RPMI7951 (cell line): ENCODE measurements at places on chromosomes 4 and X. TPM values are rescaled to one million over a fixed set of nuclear protein-coding genes. Genes with fewer than 3 reads are reported as not detected.

Gene GNPDA2
- 25.3 and 32.3 TPM in 2 replicates for total RNA-seq

Gene LUZP4
- 0.10 TPM in 1 of 2 replicates, not detected in the other for total RNA-seq

Gene JADE3
- 5.8 and 6.1 TPM in 2 replicates for total RNA-seq

Gene GUF1
- 7.0 and 8.8 TPM in 2 replicates for total RNA-seq

Gene SH3BP2
- 22.0 and 24.8 TPM in 2 replicates for total RNA-seq

Gene HSFX1
- 0.20 and 0.36 TPM in 2 replicates for total RNA-seq

Gene CXCL1
- total RNA-seq, result 21.0 and 24.3 TPM in 2 replicates

Gene GLRA2
- total RNA-seq, result not detected in 2 replicates

Gene MID1
- total RNA-seq, result 16.0 and 16.6 TPM in 2 replicates

Gene SLC9A6
- total RNA-seq, result 12.4 and 12.7 TPM in 2 replicates

Gene CLGN
- 1.3 TPM in 1 of 2 replicates, not detected in the other for total RNA-seq

Gene FRAS1
- total RNA-seq, result under 0.01 and 0.10 TPM in 2 replicates

Gene GAB1
- 6.2 and 11.5 TPM in 2 replicates for total RNA-seq

Gene GPC3
- total RNA-seq, result 0.49 and 0.84 TPM in 2 replicates

Gene CT45A3
- total RNA-seq, result 0.36 TPM in 1 of 2 replicates, not detected in the other

Gene USP26
- not detected in 2 replicates for total RNA-seq

Gene TMEM150C
- total RNA-seq, result 0.12 and 0.49 TPM in 2 replicates

Gene GDPD2
- total RNA-seq, result not detected in 2 replicates

Gene DACH2
- not detected in 2 replicates for total RNA-seq

Gene MAGEC1
- total RNA-seq, result under 0.01 and 0.10 TPM in 2 replicates

Gene SLC39A8
- 6.0 and 6.7 TPM in 2 replicates for total RNA-seq

Gene PAK3
- 0.88 and 1.1 TPM in 2 replicates for total RNA-seq

Gene NWD2
- not detected in 2 replicates for total RNA-seq

Gene LONRF3
- total RNA-seq, result 0.78 and 1.4 TPM in 2 replicates

Gene VSIG4
- total RNA-seq, result not detected in 2 replicates

Gene JAKMIP1
- total RNA-seq, result not detected in 2 replicates

Gene MAGEB3
- not detected in 2 replicates for total RNA-seq

Gene RNF175
- 3.7 and 8.0 TPM in 2 replicates for total RNA-seq

Gene FATE1
- not detected in 2 replicates for total RNA-seq

Gene PPARGC1A
- total RNA-seq, result 0.20 and 0.24 TPM in 2 replicates

Gene NEK1
- 5.9 and 6.4 TPM in 2 replicates for total RNA-seq

Gene PFKFB1
- total RNA-seq, result 0.20 TPM in 1 of 2 replicates, not detected in the other

Gene FAT1
- total RNA-seq, result 92.8 and 111 TPM in 2 replicates

Gene HTR2C
- 0.20 and 0.24 TPM in 2 replicates for total RNA-seq

Gene TRIML2
- not detected in 2 replicates for total RNA-seq

Gene REPS2
- total RNA-seq, result 1.1 and 1.2 TPM in 2 replicates

Gene FGF16
- not detected in 2 replicates for total RNA-seq

Gene CLDN2
- total RNA-seq, result not detected in 2 replicates

Gene TAF7L
- total RNA-seq, result 0.12 TPM in 1 of 2 replicates, not detected in the other

Gene XIAP
- total RNA-seq, result 16.1 and 17.8 TPM in 2 replicates

Gene PHKA1
- 1.6 and 1.7 TPM in 2 replicates for total RNA-seq

Gene TXK
- 2.3 and 2.5 TPM in 2 replicates for total RNA-seq

Gene TMPRSS11D
- total RNA-seq, result not detected in 2 replicates

Gene CORIN
- total RNA-seq, result not detected in 2 replicates

Gene ANK2
- 7.0 and 10.5 TPM in 2 replicates for total RNA-seq

Gene PAGE1
- total RNA-seq, result 1.1 and 2.7 TPM in 2 replicates

Gene MTMR8
- total RNA-seq, result 0.24 and 0.39 TPM in 2 replicates

Gene EDNRA
- total RNA-seq, result 0.36 and 0.39 TPM in 2 replicates

Gene RXFP1
- total RNA-seq, result not detected in 2 replicates

Gene ATP5ME
- total RNA-seq, result 217 and 228 TPM in 2 replicates

Gene FAM47B
- total RNA-seq, result not detected in 2 replicates

Gene RNF150
- 0.68 and 0.96 TPM in 2 replicates for total RNA-seq

Gene NOX1
- total RNA-seq, result not detected in 2 replicates

Gene MORF4L2
- total RNA-seq, result 402 and 542 TPM in 2 replicates

Gene HPGDS
- total RNA-seq, result not detected in 2 replicates

Gene GLOD5
- not detected in 2 replicates for total RNA-seq

Gene CYP2U1
- 11.9 and 15.4 TPM in 2 replicates for total RNA-seq

Gene SSX4
- total RNA-seq, result 0.36 TPM in 1 of 2 replicates, not detected in the other

Gene TEC
- total RNA-seq, result 3.6 and 3.8 TPM in 2 replicates

Gene RPA4
- total RNA-seq, result 0.10 TPM in 1 of 2 replicates, not detected in the other
